ENCODE measurements at places on chromosomes 3 and 15.

DNA sequence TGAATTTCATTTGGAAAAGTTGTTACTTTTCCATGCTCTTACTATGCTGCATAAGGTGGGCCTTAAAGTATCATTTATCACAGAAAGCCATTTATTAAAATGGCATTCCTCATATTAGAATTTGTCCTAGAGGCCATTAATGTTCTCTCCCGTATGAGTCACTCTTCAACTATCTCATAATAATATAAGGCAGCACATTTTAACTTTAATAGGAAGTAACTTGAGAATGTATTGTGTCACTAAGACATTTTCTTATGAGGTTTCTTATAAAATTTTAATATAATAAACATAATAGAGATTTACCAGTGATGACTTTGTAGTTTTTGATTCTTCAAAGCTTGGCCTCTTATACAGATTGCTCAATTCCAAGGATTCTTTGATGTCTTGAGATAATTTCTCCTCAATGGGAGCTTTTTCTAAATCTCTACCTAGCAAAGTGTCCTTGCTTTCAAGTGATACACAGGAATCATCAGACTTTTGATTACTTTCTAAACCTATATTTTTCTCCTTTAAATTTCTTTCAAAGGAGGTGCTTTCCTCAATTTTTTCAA, 74.7 kb downstream of the ZBBX start:
- no peak for DNase-seq

DNA sequence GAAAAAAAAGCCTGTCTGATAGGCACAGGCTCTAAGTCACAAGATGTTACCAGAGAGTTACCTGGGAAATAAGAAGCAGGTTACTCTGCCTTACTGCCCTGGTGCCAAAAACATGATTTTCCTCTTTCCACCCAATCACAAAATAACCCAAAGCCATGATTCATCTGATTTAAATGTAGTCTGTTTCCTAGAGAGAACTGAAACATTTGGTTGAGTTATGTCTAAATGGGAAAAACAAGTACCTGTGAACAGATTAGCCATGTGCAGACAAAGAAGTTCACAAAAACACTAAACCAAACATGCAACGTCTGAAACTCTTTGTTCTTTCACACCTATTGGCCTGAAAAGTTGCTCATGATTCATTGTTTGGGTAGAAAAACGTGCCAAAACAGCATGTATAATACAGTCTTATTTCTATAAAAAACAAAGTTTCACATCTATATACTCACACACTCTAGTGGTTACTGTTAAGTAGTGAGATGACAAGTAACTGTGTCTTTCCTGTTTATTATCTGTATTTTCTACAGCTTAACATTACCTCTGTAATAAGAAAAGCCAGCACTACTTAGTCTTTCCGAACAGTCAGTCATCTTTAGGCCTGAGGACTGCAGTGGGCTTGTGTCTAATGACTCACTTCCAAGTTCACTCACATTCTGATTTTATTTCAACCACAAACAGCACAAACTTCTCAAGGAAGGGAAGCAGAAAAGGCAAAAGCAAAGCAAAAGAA, 30.2 kb downstream of the FAM174B start:
- no peak for DNase-seq

GRCh38 chr3:127123533-127123932, 69.4 kb upstream of the PRR23E start:
- DNase-seq, result no peak

GRCh38 chr3:156762631-156763185, 63.4 kb upstream of the LEKR1 start:
- no peak for DNase-seq

DNA sequence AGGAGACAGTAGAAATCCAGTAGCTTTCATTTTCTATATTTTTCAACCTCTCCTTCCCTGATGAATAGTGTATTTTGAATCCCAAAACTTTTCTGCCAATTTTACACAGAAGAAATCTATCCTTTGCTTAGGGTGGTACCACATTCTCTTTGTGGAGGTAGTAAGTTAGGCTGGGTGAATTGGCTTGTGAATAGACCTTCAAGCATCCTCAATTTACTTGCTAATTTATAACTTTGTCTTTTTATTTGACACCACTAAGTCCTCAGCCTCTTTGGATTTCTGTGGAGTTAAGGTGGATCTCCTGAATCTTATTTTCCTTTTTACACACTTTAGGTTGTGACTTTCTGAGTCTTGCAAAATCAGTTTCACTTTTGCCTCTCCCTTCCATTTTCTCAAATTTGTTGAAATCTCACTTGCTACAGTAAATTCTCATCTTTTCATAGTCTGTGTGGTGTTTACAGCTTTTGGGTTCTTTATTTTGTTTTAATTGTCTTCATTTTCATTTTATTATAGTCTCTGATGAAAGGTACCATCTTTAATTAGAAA, 5.7 kb upstream of the PLSCR1 start:
- no peak for DNase-seq

- DNase-seq, result no peak
These were observed 92.4 kb downstream of the MINAR1 start for GRCh38 chr15:79524531-79524930.

DNA sequence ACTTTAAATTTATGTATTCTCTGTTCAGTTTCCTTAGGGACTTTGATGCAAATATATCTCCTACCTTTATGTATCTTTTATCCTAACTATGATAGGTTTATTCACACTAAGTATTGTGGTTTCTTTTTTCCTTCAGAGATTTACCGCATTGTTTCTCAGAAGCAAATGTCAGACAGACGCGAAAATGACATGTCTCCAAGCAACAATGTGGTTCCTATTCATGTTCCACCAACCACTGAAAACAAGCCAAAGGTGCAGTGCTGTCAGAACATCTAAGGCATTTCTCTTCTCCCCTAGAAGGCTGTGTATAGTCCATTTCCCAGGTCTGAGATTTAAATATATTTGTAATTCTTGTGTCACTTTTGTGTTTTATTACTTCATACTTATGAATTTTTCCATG, 18.3 kb downstream of the RAB11A start:
- no peak for DNase-seq

DNA sequence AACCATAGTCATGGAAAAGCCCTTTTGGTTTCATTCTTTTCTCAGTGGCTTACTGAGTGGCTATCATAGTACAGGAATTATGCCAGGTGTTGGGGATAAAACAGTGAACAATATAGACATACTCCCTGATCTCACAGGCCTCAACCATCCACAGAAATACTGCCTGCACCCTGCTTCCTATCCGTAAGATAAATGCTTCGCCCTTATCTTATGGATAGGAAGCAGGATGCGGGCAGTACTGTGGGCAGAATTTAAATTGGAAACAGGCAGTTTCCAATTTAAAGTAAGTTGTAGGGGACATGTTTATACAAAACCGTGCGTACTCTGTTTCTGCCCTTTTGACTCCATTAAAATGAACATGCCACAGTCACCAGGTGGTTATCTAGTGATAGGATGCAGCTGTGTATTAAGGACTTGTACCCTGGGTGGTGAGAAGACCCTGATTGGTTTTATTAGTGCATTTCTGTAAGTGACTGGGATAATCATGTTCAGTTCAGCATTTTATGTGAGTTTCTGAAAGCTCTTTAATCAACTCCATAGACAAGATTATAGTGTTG, 141.8 kb upstream of the BHLHE40 start:
- DNase-seq, result no peak

- DNase-seq, result no peak
These were observed 36.4 kb downstream of the RYK start for GRCh38 chr3:134214239-134214638.

GRCh38 chr15:99590913-99591646, 25.3 kb downstream of the MEF2A start:
- no peak for DNase-seq

GRCh38 chr3:197856199-197856816, 65.3 kb downstream of the LRCH3 start:
- DNase-seq, result no peak

GRCh38 chr15:99117563-99118257, 12.8 kb downstream of the SYNM start:
- peak; percentile 43 for DNase-seq

DNA sequence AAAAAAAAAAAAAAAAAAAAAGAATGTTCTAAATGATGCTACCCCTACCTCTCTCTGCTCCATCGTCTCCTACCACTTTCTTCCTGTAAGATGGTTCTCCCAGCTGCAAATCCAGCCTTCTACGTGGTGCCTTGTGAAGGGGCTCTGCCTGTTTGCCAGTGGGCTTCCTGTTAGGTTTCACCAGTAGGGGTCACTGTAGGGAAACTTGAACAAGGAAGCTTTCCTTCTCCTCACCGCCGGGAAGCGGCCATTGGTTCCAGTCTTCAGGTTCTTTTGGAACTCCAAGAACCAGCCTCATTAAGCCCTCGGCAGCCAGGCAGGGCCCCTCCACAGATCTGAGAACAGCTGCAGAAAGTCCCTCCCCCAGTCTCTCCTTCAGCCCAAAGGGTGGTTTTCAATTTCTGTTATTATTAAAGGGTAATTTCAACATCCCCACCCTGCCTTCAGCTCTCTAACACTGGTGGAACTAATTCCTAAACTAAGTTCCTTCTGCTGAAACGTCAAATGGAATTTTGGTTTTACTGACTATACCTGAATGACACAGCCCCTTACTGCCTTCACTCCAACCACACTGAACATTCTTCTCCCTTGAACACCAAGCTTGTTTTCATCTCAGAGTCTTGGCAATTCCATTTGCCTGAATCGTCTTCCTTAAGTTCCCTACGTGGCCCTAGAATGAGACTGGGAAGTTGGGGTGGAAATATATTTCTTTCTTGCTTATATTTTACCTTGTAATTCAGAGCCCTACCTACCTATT, 13.5 kb downstream of the MCCC1 start:
- DNase-seq, result no peak

- no peak for DNase-seq
These were observed 38.9 kb downstream of the CACNA2D2 start for GRCh38 chr3:50464569-50464968.

- DNase-seq, result no peak
These were observed 405.8 kb upstream of the SUCLG2 start for GRCh38 chr3:68060191-68060590.

GRCh38 chr15:47517737-47518136, 199.6 kb upstream of the SEMA6D start:
- DNase-seq, result no peak

DNA sequence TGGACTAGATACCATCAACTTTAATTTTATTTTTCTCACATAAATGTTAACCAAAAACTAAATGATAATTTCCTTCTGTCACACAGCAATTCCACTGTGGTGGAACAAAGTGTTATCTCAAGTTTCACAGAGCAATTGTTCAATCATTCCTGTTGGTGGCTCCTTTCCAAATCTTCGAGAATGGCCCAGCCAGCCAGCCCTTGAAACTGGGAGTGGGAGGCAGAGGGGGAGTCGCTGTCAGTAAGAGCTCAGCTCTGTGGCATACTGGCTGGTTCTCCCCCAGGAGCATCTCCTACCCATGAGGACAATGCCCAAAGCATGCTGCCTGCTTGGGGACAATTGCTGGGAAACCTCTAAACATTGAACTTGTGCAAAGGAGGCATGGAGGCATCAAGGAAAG, 47.7 kb downstream of the MECOM start:
- no peak for DNase-seq

DNA sequence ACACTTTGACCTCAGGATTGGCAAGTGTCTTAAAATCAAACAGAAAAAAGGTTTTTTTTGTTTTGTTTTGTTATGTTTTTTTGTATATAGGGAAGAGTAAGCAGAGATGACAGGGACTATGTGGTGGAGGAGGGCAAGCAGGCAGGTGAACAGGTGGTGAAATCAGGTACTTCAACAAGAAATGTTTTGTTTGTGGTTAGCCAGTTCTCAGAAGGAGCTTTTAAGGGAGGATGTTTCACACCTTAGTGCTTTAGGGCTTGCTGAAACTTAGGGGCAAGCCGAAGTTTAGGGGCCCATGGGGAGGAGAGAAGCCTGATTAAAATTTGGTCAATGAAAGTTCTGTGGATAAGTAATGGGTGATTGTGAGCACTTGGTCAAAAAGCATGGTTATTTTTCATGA, 370.7 kb upstream of the SLCO3A1 start:
- DNase-seq, result no peak

DNA sequence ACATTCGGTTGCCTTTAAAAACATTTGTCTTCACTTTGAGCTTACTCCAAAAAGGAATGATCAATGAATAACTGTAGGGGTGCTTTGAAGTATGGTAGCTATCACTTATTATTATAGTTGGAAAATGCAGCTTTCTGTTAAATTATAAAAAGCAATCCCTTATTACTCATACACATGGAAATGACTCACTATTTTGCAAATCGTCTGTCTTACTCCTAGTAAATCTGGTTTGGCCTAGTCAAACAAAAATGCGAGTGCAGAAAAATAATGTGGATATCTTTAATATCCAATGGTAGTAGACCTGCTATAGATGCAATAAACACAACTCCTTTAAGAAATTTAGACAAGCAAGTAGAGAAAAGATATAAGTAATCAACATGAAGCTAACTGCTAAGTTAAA, 112.5 kb downstream of the ZIC1 start:
- no peak for DNase-seq

DNA sequence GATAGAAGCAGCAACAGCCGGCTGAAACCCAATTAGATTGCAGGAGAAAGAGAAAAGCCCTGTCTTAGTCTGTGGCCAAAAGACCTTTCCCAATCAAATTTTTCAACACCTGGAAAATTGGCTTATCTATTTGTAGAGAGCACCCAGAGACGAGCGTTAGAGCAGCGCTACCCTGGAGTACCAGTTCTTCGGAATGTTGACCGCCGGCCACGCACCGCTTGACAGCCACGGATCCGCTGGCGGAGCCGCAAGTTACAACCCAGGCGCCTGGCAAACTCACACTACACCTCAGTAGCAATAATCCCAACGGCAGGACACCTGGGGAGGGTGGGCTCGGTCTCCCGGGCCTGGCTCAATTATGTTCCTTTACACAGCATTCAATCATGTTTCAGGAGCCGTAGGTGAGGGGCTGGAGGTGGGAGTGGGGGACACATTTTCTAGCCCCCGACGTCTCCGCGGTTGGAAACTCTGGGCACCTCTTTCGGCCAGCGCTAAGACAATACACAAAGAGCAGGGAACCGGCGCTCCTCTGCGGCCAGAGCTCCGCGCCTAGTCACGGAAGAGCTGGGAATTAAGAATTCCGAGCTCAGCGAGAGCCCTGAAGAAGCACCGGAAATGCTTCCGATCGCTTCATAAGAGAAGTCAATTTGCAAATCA, 1.2 kb downstream of the MB21D2 start:
- DNase-seq, result peak; percentile 62

DNA sequence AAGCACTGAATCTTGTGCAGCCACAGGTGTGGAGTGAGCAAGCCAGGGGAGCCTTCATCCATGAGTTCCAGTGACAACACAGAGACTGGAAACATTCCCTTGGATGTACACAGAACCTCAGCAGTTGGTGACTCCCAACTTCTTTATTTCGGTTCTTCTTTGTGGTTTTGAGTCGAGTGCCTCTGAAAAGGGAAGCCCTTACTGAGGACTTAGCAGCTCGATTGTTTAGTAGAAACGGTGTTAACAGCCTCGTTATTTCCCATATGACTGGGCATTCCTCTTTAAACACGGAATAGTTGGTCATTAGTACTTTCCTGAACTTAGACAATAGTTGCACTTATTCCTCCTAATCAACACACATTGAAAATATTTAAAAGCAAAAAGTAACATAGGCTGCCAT, 7.7 kb downstream of the SLCO3A1 start:
- DNase-seq, result no peak

Data from sciatic nerve (tissue), 2 donors.